ENCODE measurements at places on chromosomes 3 and 15. TPM values are rescaled to one million over a fixed set of nuclear protein-coding genes. Genes with fewer than 3 reads are reported as not detected.
A peak's percentile ranks its signal among the peaks of the same experiment; 100 is the strongest.

DNA sequence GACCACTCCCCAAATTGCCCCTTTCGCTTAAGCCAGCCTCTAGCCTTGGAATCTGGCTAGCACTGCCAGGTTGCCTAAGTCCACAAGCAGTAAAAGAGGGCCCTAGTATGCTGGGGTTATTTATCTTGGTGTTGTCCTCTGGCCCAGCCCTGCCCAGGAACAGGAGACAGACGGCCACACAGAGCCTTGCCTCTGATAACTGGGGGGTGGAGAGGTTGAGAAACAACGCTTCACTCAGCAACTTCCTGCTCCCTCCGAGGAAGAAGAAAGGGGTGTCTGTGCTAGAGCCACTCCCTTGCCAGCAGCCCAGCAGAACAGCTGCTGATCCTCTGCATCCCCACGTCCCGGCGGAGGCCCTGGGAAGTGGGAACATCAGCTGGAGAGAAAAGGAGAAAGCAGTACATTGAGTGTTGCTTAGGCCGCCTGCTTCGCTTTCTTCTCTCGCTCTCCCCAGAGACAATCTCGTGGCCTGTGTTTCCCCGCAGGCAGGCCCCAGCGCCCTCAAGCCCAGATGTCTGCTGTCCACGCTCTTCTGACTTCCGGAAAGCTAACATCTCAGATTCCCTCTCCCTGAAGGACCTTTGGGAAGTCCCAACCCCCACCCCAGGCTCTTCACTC, 22.6 kb upstream of the C3orf70 start:
- peak; percentile 22 for DNase-seq
- peaks cover 6% of the 10 kb centered on the region for H3K4me1 ChIP-seq
- no peak overlapping the region for H3K4me3 ChIP-seq
- H3K36me3 ChIP-seq = no peaks in the 10 kb centered on the region

DNA sequence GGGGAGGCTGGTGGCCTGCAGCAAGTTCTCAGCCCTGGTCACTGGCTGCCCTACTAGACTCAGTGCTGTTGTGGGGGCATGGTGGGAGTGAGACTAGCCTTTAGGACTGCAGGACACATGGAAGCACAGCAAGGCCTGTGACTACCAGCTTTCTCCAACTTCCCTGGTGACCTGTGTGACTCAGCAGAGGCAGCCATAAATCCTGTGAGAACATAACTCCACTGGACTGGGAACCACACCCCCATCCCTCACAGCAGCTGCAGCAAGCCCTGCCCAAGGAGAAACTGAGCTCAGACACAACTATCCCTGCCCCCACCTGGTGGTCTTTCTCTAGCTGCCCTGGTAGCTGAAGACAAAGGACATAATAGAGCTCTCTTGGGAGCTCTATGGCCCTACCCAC, 111.3 kb downstream of the DCLK3 start:
- peaks cover 19% of the 10 kb centered on the region for H3K4me1 ChIP-seq
- no peak overlapping the region for H3K27ac ChIP-seq
- H3K4me3 ChIP-seq = no peak overlapping the region
- no peaks in the 10 kb centered on the region for H3K36me3 ChIP-seq

DNA sequence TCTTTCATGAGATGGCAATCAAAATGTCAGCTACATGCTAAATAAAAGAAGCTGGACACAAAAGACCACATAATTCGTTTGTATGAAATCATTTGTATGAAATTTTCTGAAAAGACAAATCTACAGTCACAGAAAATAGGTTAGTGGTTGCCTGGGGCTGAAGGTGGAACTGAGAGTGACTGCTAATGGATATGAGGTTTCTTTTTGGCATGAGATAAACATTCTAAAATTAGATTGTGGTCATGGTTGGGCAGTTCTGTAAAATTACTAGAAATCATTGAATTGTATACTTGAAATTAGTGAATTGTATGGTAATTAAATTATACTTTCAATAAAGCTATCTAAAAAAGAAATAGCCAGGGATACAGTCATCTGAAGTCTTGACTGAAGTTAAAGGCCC, 2.7 kb upstream of the DMXL2 start:
- H3K36me3 ChIP-seq = no peaks in the 10 kb centered on the region
- no peak overlapping the region for H3K4me3 ChIP-seq
- H3K27me3 ChIP-seq = peaks cover 13% of the 10 kb centered on the region

DNA sequence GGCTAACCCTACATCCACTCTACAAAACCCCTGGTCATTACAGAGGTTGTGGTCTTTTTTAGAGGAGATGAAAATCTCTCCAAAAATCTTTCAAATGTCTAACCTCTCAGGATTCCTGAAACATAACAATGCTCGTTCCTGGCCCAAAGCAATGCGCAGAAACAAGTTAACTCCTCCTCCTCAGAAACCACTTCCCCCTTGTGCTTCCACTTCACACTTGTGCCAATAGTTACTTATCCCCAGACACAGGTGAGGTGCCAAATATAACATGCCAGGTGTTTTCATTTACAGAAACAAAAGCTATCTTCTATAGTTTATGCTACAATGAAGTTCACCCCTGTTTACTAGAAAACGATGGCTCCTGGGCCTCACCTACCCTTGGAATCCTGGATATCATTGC, 6.2 kb downstream of the NDUFAF1 start:
- peaks cover 17% of the 10 kb centered on the region for H3K36me3 ChIP-seq
- no peak overlapping the region for H3K27ac ChIP-seq
- no peaks in the 10 kb centered on the region for H3K4me1 ChIP-seq
- H3K4me3 ChIP-seq = no peak overlapping the region
- DNase-seq = no peak

GRCh38 chr3:123285479-123285878, 83.7 kb downstream of the SEC22A start:
- H3K27me3 ChIP-seq = no peaks in the 10 kb centered on the region
- no peaks in the 10 kb centered on the region for H3K36me3 ChIP-seq
- no peak overlapping the region for H3K4me3 ChIP-seq
- no peak for DNase-seq
- no peaks in the 10 kb centered on the region for H3K4me1 ChIP-seq

DNA sequence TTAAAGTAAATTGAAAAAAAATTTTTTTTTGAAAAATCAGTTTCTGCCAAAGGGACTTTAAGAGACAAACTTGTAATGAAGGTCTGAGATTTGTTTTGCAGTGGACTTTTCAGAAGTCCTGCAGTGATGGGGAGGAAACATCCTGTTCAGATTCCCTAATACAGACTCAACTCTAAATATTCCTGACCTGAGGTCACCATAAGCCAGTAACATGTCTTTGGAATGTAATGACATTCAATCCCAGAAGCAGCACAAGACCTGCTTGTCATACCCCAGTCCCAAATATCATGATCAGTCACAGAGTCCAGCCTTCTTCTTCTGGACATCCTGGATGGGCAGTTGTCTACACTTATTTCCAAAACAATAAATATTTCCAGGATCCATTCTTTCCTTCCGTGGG, 53.6 kb downstream of the TMEM39A start:
- H3K27me3 ChIP-seq = no peaks in the 10 kb centered on the region
- peak; percentile 38 for DNase-seq
- no peak overlapping the region for H3K4me3 ChIP-seq

DNA sequence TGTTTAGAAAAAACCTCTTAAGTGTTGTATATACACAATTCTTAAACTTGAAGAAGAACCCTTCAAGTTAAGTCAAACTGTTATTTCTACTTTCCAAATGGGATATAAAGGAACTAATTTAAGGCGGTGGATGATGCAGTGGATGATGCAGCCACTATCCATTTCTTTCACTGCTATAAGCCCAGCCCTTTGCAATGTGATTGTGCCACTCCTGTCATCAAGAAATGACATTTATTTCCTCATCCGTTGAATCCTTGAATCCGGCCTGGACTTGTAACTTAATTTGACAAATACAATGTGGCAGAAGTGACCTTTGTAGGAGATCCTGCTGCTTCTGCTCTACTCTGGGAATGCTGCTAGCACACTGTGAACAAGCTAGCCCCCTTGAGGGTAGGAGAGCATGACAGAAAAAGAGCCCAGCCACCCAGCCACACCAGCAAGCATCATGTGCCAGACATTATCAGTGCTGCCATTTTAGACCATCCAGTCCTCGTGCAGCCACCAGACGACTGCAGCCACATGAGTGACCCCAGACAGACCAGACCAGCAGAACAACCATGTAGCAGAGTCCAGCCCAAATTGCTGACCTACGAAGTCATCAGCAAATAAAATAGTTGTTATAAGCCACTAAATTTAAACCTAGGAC, 47.4 kb downstream of the UACA start:
- H3K4me3 ChIP-seq = no peak overlapping the region
- no peaks in the 10 kb centered on the region for H3K27me3 ChIP-seq
- peak overlapping the region; percentile 14 for H3K27ac ChIP-seq
- peaks cover 21% of the 10 kb centered on the region for H3K4me1 ChIP-seq
- peaks cover 4% of the 10 kb centered on the region for H3K36me3 ChIP-seq

GRCh38 chr3:136818769-136819391, at the start of gene SLC35G2:
Gene SLC35G2 (plus strand): TSS chr3:136819126. CDS start chr3:136854461, 35,335 bp downstream.
- H3K27ac ChIP-seq = peak within 1 kb of the TSS; percentile 75
- peaks cover 4% of the 10 kb centered on the region for H3K4me1 ChIP-seq
- no peaks in the 10 kb centered on the region for H3K27me3 ChIP-seq

DNA sequence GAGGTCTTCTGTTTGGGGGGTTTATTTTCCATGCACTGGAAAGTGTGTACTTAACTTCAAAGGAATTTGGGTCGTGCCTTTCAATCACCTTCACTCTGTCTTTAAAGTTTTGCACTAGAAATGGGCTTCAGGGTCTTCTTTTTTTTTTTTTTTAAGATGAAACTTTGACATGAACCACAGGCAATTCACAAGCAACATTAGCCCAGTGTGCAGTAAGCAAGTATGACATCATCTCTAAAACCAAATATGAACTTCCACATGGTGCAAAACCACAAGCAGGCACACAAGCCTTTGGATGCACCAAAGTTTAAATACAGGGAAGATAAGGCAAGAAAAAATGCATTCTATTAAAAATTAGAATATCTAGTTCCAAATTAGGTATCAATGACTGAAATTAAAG, 381.9 kb downstream of the ERC2 start:
- H3K36me3 ChIP-seq = no peaks in the 10 kb centered on the region
- no peaks in the 10 kb centered on the region for H3K27me3 ChIP-seq
- H3K4me3 ChIP-seq = no peak overlapping the region
- no peak for DNase-seq

DNA sequence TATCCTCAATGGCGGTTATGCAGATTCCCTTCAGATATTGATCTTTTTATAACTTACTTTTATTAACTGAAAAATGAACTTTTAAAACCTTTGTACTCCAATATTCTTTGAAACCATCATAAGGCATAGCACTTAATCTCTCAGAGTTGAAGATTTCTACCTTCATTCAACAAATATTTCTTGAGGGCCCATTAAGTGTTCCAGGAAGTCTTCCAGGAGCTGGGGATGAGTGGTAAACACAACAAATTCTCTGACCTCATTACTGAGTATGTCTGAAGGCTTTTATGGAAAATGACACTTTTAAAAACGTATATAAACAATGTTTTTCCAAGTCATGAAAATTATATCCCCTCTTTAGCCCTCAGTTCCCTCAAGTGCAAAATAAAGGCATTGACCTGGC, 575.3 kb upstream of the IL12A start:
- H3K36me3 ChIP-seq = no peaks in the 10 kb centered on the region
- H3K27me3 ChIP-seq = no peaks in the 10 kb centered on the region
- no peaks in the 10 kb centered on the region for H3K4me1 ChIP-seq
- no peak for DNase-seq
- H3K4me3 ChIP-seq = no peak overlapping the region
- no peak overlapping the region for H3K27ac ChIP-seq

DNA sequence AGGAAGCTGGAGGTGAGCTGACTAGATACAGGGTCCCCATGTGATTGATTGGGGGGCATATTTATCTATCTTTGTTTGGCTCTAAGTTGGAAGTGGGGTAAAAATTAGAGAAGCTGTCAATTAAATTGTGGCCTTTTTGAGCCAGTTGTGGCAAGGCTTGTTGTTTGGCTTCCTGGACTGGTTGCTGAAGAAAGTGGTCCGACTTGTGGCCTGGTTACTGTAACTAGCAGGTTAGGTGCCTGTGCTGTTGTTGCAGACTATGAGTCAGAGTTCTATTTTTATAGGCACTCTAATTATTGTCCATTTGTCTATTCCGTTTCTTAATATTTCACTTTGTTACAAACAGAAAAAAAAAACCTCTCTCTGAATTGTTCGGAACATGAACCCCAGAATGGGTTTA, 129.1 kb upstream of the CNTN6 start:
- no peaks in the 10 kb centered on the region for H3K27me3 ChIP-seq
- no peaks in the 10 kb centered on the region for H3K4me1 ChIP-seq
- DNase-seq = no peak
- no peak overlapping the region for H3K27ac ChIP-seq
- no peak overlapping the region for H3K4me3 ChIP-seq

DNA sequence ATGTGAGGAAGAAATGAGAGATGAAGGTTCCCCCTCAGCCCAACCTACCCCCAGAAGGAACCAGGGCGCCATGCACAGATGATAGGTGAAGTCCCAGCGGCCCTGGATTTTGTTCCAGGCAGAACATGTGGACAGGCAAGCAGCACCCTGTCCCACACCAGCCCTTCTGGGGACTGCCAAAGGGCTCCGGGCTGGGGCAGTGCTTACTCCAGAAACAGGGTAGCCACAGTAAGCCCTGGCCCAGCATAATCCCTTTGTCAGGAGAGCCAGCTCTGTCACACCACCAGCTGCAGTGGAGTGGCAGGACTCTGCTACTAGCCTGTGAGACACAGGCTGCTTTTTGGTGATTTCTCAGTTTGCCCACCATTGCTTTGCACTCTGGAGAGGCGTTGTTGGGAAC, 6.3 kb downstream of the FBXL22 start:
- no peak overlapping the region for H3K27ac ChIP-seq
- peaks cover 10% of the 10 kb centered on the region for H3K4me1 ChIP-seq
- DNase-seq = no peak
- H3K27me3 ChIP-seq = no peaks in the 10 kb centered on the region
- no peak overlapping the region for H3K4me3 ChIP-seq

- no peaks in the 10 kb centered on the region for H3K36me3 ChIP-seq
- H3K4me1 ChIP-seq = no peaks in the 10 kb centered on the region
- DNase-seq = no peak
- peaks cover 45% of the 10 kb centered on the region for H3K27me3 ChIP-seq
These were observed 11.8 kb upstream of the PLA2G4E start for GRCh38 chr15:42032376-42033213.

DNA sequence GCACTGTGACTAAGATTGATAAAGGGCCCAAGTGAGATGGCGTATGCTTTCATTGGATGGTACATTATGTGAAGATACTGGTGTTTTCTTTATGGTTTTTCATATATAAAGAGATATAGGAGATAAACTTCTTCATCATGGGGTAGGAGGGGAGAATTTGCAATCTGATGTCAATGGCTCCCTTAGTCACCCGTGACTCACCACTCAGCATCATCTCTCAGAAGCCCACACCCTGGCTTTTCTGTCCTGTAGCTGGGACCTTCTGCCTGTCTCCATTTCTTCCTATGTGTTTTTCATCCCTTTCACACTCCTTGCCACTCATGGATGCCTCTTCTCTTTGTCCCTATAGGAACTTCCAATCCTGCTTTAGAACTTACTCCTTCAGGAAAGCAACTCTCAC, 114.3 kb upstream of the SEMA6D start:
- no peak overlapping the region for H3K27ac ChIP-seq
- H3K27me3 ChIP-seq = no peaks in the 10 kb centered on the region
- no peak overlapping the region for H3K4me3 ChIP-seq
- DNase-seq = peak; percentile 55
- no peaks in the 10 kb centered on the region for H3K4me1 ChIP-seq

GRCh38 chr15:64911311-64912186, at the start of gene ANKDD1A:
Gene ANKDD1A (plus strand): TSS chr15:64911902. CDS start chr15:64911931, 29 bp downstream.
- H3K27me3 ChIP-seq = no peaks in the 10 kb centered on the region
- H3K4me1 ChIP-seq = 0 out of 2 replicates have a peak, but pooled peaks cover 2% of the 10 kb centered on the region
- DNase-seq = peak; percentile 27
- H3K4me3 ChIP-seq = peak within 1 kb of the TSS; percentile 70

GOLGA8G gene
- total RNA-seq = not detected

TUSC7 gene
- total RNA-seq = not detected

PLSCR2 gene
- not detected for total RNA-seq

GP9 gene
- total RNA-seq = not detected

ITPR1 gene
- total RNA-seq = 5.8 TPM

ECE2 gene
- not detected for total RNA-seq

CCK gene
- not detected for total RNA-seq

TRPM1 gene
- 0.28 TPM for total RNA-seq

CRYGS gene
- total RNA-seq = 0.36 TPM

HRG gene
- total RNA-seq = not detected

Data from IMR-90 (cell line).